NCI-H2029 treated with DMSO at 0.1 percent for 48 hours (cell line): ENCODE measurements at places on chromosomes 6 and 20.

- DNase-seq = peak; percentile 14
These were observed 57.3 kb downstream of the BCKDHB start for GRCh38 chr6:80163754-80164187.

DNA sequence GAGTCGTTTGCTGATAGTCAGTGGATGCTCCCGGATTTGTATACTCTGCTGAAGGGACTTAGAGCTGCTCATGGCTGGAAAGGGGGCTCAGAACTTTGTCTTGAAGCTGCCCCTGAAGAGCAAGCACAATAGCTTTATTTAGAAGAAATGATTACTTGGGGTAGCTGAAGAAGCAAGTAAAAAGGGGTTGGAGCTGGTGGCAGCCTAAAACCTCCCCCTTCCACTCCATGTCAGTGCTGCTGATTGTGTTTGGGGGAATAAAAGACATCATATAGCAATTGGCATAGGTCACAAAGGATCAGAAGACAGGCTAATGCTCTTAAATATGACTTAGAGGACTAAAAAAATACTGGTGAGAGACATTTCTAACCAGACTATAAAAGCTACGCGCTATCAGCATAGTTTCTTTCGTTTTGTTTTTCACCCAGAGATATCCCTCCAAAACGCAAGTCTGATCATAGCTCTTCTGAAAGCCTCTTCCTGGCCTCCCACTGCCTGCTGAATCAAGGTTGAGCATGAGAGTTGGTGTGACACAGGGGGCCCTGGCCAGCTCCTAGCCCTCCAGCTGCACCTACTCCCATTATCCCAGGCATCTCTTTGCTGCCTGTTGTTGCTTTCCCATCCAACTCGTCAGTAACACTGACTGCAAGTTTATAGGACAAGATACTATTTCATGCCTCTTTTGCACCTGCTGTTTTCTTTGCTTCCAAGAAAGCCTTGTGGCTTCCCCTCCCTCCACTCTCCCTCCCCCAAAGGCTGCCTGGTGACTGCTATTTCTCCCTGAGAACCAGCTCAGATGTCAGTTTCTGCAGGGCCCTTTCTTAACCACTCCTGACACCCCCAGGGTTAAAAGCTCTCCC lies 33.9 kb upstream of the SGK1 start:
- DNase-seq = no peak

DNA sequence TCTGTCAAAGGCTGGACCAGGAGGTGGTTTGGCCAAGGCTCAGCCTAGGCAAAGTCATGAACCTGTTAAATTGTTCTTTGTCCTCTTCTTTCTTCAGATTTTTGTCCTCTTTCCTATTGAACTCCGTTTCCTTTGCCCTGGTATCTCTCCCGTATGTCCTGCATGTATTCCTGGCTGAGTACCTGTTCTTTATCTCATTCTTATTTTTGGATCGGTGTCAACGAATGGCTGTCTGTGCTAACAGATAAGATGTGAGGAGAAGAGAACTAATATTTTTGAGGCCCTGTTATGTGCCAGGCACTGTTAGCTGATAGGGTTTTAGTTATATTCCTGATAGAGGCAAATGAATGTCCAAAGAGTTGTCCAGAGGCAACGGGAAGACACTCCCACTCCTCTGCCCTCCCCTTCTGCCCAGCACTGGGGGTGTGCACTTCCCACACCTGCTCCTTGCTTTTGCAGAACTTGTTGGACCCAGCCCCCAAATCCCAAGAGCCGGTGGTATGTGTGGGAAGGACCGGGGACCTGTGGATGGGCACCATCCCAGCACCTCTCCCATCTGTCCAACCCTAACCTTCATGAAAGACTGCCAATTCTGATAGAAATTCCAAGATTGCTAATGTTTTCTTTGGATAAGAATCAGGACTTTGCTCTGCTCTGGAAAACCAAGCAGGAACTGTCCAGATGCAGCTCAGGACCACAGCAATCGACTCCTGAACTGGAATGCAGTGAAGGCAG lies 20.6 kb downstream of the MMP24OS start:
- no peak for DNase-seq

DNA sequence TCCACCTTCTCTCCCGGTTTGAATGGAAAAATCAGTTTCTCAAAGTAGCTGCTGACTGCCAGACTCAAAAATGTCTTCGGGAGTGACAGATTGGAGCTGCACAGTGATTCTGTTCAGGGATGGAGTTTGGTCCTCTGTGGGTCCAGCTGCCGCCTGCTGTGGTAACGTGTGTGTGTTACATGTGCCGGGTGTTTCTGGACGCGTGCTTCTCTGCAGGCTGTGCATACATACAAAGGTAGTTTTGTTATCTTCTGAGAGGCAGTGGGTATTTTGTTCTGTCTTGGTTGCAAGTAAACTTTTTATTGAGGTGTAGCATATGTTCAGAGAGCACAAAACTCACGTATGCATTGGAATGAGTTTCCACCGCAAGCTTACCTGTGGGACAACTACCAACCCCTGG lies 41.3 kb upstream of the NAA20 start:
- no peak for DNase-seq

DNA sequence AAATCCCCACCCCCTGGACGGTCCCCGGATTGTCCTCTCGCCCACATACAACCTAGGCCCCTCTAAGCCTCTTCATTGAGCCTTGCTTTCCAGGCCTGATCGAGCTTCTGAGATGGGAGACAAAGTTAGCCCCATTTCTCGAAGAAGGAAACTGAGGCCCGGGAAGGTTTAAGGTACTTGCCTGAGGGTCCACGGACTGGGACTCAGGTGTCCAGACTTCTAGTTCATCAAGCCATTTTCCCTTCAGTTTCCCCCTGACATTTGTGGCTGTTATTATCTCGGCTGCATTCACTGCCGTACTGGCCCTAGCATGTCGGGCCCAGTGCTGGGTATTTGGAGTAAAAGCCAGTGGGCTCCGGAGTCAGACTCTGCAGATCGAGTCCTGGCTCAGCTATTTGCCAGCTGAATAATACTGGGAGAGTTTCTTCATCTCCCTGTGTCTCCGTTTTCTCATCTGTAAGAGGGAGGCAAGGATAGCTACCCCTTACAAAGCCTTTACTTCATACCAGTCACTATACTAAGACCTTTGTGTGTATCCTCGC lies 633 bp downstream of the RPRD1B start:
- DNase-seq = no peak

DNA sequence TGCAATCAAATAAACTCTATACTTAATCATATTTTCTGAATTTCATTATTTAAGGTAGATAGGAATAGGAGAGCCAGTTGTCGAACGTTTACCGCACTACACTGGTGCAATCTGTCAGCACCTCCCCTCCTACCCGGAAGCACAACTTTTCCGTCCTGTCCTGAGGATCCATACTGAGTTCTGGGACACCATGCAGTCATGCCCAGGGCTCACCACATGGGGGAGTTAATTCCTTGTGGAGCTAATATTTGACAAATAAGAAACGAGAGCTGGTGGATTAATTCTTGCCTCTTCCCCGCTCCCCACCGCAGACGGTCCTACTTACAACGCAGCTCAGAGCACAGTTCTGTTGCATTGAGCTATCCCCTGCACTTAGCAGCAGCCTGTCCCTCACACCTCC lies 107.7 kb upstream of the RALGAPA2 start:
- DNase-seq = no peak

DNA sequence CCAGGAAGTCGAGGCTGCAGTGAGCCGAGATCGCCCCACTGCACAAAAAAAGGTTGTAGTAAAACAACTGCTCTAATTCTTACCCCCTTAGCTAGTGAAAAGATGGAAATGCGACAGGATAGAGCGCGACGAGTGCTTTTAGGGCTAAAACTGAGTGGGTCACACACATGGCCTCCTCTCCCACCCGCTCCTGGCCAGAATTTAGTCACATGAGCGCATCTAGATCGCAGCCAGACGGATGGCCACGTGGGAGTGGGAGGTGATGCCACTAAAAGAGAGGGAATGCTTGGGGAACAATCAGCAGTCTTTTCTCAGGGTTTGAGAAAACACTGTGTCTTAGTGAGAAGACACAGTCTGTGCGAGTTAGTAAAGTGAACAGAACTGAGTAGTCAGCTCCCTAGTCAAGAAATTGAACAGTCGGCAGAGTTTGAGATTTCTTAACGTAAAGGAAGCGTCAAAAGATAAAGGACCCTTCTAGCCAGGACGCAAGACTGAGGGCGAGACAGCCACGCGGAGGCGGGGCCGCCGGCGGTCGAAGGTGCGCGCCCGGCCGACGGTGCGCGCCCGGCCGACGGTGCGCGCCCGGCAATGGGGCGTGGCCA lies 664 bp upstream of the ACTR5 start:
- no peak for DNase-seq

DNA sequence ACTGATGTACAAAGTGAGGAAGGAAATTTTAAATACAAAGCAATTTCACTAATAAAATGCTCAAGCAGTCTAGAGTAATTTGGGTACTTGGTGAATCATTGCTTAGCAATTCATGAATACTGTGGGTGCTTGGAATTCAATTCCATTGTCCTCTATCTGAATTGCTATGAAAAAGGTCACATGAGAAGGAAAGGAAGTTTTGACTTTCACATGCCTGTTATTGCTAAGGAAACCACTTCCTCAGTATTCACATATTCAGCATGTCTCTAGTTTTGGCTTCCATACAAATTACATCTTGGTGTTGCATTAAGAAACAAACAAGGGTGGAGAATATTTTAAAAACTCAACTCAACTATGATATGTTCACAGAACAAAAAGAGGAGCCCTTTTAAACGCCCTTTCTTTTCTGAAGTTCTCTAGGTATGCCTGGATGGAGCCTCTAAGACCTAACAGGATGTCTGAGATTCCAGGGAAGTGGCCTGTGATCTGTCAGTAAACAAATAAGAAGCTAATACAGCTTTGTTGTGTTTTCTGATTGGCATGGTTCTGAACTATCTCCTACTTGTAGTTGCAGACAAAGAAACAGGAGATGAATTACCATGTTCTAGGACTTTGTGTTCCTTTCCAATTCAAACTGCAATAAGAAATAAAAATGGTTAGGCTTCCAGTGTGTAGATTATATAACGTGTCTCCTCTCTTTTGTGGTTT lies 190.4 kb downstream of the OGFRL1 start:
- DNase-seq = no peak

GRCh38 chr20:61311656-61312387 lies 59.8 kb downstream of the CDH4 start:
- DNase-seq = no peak

DNA sequence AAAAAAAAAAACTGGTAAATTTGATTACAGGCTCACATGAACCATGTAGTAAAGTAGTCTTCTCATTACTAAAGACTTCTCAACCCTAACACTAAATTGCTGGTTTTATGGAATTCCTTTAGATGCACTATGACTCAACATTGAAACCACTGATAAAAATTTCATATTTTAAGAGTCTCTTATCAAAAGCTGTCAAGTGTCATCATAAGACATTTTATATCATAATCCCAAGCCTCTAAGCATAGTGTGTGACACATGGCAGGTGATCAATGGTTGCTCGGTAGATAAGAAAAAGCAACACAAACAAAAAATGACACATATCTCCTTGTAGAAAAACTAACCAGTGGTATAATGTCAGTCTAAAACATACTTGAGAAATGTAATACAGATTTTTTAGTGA lies 258.4 kb downstream of the RNGTT start:
- no peak for DNase-seq

DNA sequence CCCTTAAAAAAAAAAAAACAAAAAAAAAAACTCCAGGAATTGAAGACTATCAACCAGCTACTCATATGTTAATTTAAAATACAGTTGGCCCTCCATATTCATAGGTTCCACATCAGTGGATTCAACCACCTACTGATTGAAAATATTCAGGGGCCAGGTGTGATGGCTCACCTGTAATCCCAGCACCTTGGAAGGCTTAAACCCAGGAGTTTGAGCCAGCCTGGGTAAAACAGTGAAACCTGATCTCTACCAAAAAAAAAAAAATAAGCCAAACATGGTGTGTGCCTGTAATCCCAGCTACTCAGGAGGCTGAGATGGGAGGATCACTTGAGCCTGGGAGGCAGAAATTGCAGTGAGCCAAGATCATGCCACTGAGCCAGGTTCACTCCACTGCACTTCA lies 72.4 kb upstream of the SMIM8 start:
- no peak for DNase-seq

DNA sequence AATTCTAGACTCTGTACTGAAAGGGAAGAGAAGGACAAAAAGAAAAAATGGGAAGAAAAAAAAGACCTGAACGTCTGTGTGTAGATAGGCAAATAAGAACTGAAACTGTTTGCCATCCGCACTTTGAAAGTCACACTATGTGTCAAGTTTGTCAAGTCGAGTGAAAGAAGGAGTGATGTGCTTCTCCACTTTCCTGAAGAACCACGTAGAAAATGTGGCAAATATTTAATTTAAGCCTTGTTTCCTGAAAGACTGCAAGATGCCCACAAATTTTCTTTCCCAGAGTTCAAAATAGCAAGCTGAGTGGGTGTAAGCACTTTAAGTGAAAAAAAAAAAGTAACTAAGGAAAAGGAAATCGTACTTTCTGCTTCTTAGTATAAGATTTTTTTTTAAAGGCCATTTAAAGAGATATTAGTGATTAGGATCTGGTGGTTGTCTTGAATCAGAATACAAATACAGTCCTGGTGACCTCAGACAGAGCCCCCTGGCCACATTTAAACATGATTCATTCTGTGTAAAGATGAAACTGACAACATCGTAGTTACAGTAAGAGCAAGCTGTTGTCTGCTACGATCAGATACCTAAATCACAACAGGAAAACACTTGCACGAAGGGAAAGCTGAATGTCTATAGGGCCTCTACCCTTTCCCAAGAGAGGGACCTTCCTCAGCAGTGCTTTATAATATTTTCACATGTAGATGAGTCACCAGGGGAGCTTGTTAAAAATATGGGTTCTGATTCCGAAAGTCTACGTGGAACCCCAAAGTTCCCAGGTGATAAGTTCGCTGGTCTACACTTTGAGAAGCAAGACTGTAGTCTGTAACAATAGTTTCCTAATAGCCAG lies 102.3 kb downstream of the HIVEP2 start:
- DNase-seq = no peak

GRCh38 chr20:8524101-8525016 lies 392.3 kb downstream of the PLCB1 start:
- DNase-seq = no peak

DNA sequence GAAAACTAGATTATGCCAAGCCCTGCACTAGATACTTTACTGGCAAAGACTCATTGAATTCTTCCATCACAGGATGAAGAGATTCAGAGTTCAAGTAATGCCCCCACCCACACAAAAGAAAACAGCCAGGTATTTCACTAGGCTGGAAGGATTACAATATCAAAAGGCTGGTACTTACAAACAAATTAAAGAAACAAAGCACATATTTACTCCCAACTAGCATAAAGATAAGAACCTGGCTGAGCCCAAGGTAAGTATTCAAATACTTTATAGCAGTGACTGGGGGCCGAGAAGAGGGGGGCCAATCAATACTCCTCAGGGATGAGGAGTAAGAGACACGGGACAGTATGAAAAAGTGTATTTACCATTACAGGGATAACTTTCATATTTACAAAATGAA lies 3.7 kb downstream of the ACOT8 start:
- DNase-seq = no peak

GRCh38 chr20:47789764-47790579 lies 4.7 kb upstream of the SULF2 start:
- DNase-seq = no peak
